ENCODE measurements at places on chromosomes 6 and 20. TPM values are rescaled to one million over a fixed set of nuclear protein-coding genes. Genes with fewer than 3 reads are reported as not detected.

DNA sequence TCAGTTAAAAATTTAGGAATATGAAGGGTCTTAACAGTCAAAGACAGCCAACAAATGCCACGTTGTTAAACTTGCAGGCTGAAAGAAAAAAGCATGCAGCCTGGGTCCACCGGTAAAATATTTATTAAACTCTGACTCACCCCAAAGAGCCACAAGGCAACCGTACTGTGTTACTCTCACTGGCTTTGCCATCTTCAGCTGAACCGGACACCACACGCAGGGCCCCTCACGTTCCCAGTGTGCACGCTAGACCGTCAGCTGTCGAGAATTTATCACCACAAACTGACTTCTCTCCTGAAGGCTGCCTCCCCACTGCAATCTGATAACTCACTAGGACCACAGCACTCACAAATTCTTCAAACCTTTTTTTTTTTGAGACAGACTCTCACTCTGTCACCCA is 30.7 kb downstream of the HUS1B start:
- DNase-seq = no peak

DNA sequence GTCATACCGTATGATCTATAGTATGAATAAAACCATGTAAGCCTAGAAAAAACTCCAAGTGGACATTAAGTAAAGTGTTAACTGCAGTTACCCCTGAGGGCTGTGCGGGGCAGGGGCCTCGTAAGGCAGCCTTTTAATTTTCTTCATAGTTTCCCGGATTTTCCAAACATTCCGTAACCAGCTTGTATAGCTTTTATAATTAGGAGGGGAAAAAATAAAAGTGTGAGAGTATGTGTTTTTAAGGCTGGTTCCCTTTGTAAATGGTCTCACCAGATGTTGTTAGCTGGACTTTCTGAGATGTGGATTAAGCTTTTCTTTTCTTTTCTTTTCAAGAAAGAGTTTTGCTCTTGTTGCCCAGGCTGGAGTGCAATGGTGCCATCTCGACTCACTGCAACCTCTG is 7.0 kb downstream of the KIAA1755 start:
- DNase-seq = no peak

The LY6G6C gene
- 0.62 TPM for polyA plus RNA-seq

DNA sequence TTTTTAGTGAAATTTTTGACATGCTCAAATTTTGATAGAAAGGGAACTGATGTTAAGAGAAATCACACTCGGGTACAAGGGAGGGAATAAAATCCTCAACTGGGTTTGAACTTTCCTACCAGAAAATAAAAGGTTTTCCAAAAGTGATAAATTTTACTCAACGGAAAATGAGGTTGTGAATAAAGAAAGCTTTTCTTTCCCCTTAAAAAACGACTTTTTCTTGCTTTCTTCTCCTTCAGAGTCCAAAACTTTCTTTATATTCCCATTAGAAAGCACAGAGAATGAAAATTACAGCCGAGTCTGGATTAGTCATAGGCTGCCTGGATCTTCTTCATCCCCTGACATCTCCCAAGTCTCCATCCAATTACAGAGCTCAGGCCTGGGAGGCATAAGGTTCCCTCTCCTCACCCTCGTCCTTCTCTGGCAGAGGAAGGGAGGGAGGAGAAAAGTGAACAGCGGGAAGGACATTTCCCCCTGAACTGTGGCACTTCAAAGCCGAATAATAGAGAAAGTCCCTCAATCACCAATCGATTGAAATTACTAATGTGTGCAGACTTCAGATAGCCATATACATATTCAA is 28.1 kb upstream of the QKI start:
- no peak for DNase-seq

All from forelimb muscle (tissue), 1 donor.